ENCODE measurements at places on chromosomes 3 and 15.

DNA sequence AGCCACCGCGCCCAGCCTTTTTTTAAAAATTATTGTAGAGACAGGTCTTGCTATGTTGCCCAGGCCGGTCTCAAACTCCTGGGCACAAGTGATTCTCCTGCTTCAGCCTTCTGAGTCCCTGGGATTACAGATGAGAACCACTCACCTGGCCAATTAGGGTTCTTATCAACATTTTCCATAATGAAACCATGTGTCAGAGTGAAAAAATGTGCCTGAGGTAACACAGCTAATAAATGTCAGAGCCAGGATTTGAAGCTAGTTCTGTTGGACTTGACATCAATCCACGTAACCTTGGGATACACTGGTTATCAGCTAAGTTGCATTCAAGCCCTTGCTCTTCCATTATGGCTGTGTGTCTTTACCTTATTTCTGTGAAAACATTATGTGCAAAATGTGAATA, 29.1 kb downstream of the CHST14 start:
- DNase-seq, result no peak

DNA sequence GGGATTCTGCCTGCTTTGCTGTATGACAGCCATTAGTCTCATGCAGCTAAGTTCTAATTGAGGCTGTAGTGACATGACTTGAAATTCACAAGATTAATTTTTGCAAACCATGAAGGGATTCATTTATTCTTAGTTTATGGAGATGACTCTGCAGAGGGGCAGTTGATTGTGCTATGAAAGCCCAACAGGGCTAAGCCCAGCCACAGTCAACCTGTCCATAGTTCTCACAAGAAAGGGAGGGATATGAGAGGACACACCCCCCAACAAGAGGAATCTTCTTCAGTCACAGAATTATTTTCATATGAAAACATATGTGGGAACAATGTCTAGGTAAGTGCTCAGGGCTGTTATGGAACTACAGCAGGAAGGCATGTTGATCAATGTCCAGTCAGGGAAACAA, 61.9 kb upstream of the ABHD17C start:
- no peak for DNase-seq

DNA sequence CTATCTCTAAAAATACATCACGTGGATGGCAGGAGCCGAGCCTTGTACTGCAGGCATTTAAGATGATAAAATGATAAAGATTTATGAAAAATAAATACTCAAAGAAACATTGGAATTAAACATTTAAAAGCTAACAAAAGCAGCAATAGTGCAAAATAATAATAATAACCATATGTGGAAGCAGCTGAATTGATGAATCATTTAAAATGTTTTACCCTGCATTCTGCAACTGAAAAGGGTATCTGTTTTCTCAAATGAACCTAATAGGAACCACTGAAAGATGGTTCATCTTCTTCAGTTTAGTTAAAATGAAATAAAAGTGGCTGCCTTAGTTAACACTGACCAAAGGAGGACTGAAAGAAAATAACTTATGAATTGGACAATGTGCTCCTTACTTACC, 436.1 kb downstream of the TUSC7 start:
- no peak for DNase-seq

- DNase-seq, result no peak
These were observed 157.3 kb upstream of the SMAD3 start for GRCh38 chr15:66907826-66908743.

GRCh38 chr3:17795711-17796110, 53.3 kb upstream of the TBC1D5 start:
- DNase-seq, result no peak

DNA sequence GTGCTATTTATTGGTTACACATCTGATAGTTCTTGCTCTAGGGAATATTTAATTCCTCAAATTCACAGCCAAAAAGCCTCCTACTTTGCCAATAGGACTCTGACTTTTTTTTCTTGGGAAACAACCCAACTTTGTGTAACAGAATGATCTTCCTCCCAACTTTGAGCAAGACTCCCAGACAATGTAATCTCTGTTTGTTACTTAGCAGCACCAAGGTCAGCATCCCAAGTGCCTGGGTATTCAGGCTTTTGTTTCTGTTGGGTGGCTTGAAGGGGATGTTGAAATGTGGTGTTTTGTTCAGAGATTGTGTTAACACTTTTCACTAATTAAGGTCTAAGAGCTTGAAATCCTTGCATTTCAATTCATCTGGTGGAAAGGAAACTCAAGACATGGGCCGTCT, 115.8 kb downstream of the ADAMTS9 start:
- no peak for DNase-seq

- DNase-seq, result no peak
These were observed 246.0 kb upstream of the LRRN1 start for GRCh38 chr3:3553236-3553635.

GRCh38 chr15:70494517-70494851, 268.9 kb downstream of the UACA start:
- DNase-seq, result no peak

- DNase-seq, result no peak
These were observed 217.3 kb downstream of the SNRPN start for GRCh38 chr15:25171856-25172687.

DNA sequence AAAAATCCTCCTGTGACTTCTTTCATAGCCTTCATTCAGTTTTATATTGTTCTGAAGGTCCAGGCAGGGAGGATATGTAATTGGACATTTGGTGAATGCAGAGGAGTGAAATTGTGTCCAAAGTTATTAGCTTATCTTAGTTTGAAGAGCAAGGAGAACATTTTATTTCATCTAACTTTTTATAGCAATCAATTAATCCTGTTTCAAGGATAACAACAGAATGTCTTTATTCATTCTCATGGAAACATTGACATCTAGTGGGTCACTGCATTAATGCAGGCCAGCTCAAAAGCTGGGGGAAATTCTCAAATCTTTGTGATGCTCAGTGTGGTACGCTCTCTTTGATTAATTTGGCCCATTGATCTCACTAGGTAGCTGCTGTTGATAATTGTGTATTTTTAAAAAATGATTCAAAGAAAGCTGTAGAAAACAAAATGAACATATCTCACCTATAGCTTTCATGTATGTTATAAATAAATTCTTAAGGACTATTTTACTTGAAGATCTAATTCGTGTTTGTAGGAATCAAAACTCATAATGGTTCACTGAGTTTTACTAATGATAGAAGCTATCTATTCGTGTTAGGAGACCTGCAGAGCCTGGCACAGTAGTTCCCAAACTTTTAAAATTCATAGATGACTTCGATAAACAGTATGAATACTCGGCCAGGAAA, 150.8 kb upstream of the KCNMB2 start:
- DNase-seq, result peak; percentile 13

GRCh38 chr3:99774467-99774866, 43.2 kb upstream of the CMSS1 start:
- no peak for DNase-seq

DNA sequence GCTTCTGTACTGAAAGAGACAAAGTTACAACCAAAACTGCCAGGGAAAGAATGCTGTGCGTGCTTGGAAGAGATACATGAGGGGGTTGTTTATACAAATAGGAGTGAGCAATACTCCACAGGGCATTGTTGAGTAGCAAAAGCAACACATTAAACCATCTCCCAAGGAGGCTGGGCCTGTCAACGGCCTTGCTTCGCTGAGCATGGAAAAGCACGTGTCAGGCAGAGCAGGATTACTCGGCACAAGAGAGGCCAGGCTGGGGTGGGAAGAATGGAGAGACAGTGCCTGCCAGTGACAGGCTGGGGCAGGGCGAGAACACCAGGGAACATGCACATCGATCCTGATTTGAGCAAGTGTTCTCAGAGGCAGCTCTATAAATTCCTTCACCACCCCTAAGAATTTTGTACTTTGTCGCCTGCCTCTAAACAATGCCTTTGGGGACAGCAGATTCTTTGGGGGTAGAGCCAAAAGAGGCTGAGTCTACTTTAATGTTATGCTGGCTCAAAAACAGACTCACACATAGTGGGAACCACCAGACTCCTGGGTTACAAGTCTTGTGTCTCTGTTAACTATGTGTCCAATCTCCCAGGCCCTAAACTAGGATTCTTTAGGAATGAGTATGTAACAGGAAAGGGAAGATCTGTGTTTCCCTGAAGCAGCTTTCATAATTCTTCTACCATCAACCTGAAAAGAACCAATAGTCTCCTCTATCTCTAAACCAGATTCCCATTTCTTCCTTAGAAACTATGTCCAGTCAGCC, 67.2 kb downstream of the LIPC start:
- DNase-seq, result no peak

- DNase-seq, result no peak
These were observed 50.3 kb upstream of the SELENOK start for GRCh38 chr3:53941950-53942349.

GRCh38 chr15:49288391-49288790, 118.3 kb downstream of the GALK2 start:
- no peak for DNase-seq
